ENCODE measurements at places on chromosomes 4 and X. TPM values are rescaled to one million over a fixed set of nuclear protein-coding genes. Genes with fewer than 3 reads are reported as not detected.

GRCh38 chr4:38920677-38921076 is 53.1 kb downstream of the FAM114A1 start:
- DNase-seq = no peak

The PRR32 gene
- polyA plus RNA-seq = not detected

- DNase-seq = no peak
These were observed 39.5 kb downstream of the TMEM165 start for GRCh38 chr4:55435141-55435841.

The KCNE5 gene
- polyA plus RNA-seq = 0.32 TPM

The CPE gene
- polyA plus RNA-seq = 0.33 TPM

The HOPX gene
- polyA plus RNA-seq = not detected

The MID1IP1 gene
- 38.4 TPM for polyA plus RNA-seq

The NUP62CL gene
- polyA plus RNA-seq = not detected

DNA sequence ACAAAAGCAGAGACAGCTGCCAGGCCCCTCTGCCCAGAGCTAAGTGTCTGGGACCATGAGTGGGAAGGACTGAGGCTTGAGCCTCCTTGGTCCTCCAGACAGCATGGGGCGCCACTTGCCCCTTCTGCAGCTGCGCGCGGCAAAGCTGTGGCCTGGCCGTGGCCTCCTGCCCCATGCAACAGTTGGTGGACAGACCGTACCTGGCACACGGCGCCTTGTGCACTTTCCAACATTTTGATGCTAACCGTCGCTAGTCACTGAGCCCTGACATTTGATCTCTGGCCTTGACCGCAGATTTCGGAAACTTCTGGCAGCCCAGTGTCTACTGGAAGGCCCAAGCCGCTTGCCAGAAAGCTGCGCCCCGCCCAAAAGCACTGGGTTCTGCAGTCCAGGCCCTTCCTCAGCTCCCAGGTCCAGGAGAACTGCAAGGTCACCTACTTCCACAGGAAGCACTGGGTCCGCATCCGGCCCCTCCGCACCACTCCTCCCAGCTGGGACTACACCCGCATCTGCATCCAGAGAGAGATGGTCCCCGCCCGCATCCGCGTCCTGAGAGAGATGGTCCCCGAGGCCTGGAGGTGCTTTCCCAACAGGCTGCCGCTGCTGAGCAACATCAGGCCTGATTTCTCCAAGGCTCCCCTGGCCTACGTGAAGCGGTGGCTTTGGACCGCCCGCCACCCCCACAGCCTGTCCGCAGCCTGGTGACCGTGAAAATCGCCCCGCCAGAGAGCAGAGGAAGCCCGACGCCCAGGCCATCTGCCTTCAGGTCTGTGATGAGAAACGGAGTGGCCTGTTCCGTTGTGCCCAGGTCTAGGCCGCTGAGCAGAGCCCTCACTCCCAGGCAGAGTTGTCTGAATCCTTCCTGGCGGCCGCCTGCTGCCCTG is 35.3 kb upstream of the CA5B start:
- no peak for DNase-seq

The MAMLD1 gene
- polyA plus RNA-seq = 3.9 TPM

DNA sequence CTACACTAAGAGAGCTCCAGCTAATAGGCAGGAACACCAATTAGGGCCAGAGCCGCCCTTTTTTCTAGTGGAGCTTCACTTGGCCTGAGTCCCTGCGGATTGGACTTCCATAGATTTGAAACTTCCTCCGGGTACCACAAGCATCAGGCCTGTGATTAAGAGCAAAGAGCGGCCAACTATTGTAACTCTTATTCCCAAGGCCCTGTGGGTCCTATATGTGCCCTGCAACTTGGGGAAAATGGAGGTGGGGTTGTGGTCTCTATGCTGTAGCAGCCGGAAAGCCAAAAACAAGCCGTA is at the start of gene NCBP2L:
Gene NCBP2L, plus strand, starts transcription at position 198 of the 297 bp plus-strand sequence. CDS start 16,488 bp downstream, outside the sequence.
- no peak for DNase-seq

The SPANXN3 gene
- not detected for polyA plus RNA-seq

The CFAP47 gene
- polyA plus RNA-seq = not detected

- no peak for DNase-seq
These were observed 11.5 kb downstream of the CPLX1 start for GRCh38 chr4:814312-814850.

DNA sequence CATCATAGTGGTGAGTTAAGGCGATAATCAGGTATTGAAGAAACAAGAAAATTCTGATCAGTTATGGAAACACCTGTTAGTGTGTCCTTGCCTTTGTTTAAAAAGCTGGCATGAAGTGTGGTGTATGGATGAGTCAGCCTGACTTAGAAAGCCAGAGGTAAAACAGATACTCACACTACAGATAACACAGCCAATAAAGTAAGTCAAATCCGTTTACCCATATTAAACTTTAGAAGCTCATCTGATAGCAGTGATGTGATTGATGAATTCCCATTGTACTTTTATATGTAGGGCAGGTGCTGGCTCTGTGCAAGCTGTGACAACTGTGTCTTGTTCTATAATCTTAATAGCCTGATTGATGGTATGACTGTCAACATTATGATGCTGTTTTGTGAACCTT is 1392.7 kb upstream of the IGFBP7 start:
- no peak for DNase-seq

DNA sequence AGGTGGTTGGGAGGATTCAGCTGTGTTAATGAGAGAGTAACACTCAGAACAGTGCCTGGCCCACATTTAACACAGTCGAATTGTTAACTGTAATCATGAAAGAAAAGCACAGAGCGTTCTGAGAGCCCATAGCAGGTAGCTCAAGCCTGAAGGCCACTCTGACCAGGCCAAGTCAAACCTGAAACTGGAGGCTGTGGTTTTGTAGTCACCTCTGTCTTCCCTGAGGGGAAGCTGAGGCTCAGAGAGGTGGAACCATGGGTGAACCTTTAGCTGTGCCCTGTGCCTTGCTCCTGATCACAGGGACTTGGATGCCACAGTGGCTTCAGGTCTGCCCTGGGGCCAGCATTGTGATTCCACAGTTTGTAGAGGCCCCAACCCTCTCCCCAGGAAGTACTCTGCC is 16.6 kb upstream of the UBA1 start:
- DNase-seq = no peak

DNA sequence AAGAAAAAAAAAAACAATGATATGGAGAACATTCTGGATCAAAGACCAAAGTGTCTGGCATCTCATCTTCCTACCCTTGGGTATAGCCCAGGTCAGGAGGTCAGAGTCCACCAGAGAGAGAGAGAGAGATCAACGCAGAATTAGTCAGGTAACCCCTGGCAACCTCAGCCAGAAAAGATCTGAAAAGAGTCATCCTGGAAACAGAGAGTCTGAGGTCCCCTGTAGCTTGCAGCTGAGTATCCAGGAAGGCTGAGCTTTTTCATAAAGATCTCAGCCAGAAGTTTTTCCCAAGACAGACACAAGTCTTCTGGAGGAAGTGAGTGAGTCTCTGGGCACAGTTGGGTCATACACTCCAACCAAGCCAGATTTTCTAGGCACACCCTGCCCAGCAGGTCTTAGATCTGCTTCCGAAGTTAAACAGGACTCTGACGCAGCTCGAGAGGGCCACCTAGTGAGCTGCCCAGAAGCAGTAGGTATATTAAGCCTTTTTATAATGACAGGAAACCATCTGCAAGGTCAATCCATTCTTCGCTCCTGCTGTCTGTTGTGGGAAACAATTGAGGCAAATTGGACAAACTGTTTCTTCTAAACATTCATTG is 35.7 kb downstream of the ACE2 start:
- DNase-seq = peak; percentile 2

Measured in BJ (cell line).